ENCODE measurements at places on chromosomes 1 and 21.

DNA sequence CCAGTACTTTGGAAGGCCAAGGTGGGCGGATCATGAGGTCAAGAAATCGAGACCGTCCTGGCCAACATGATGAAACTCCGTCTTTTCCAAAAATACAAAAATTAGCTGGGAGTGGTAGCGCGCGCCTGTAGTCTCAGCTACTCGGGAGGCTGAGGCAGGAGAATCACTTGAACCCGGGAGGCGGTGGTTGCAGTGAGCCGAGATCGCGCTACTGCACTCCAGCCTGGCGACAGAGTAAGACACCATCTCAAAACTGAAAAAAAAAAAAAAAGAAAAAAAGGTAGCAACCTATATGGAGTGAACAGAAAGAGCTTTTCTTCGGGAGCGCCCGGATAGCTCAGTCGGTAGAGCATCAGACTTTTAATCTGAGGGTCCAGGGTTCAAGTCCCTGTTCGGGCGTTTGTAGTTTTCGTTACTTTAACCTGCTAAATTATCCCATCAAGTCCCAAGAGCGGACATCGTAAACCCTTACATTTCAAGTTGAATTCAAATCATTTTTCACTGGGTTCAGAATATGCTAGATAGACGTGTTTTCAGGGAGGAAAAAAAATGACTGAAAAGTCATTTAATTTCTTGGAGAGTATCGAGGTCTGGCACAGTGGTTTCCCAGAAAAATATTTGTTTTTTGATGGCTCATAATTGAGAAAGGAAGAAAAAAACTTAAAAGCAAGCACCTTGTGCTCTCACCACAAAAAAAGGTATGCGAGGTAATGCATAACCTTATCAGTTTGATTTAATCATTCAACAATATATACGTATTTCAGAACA lies 9.8 kb upstream of the MDM4 start:
- DNase-seq = peak; percentile 96

- DNase-seq = peak; percentile 99
Observed at GRCh38 chr1:42936309-42937078, 22.2 kb downstream of the SLC2A1 start.

- no peak for DNase-seq
Observed at GRCh38 chr1:47991187-47991586, 6.0 kb downstream of the TRABD2B start.

- DNase-seq = no peak
Observed at GRCh38 chr1:5977494-5978444, 14.5 kb downstream of the NPHP4 start.

- DNase-seq = no peak
Observed at GRCh38 chr1:209767096-209767495, 11.2 kb downstream of the TRAF3IP3 start.

- no peak for DNase-seq
Observed at GRCh38 chr1:160124705-160125478, 9.3 kb downstream of the ATP1A2 start.

GRCh38 chr1:165456114-165456513 lies 11.2 kb upstream of the RXRG start:
- DNase-seq = no peak

DNA sequence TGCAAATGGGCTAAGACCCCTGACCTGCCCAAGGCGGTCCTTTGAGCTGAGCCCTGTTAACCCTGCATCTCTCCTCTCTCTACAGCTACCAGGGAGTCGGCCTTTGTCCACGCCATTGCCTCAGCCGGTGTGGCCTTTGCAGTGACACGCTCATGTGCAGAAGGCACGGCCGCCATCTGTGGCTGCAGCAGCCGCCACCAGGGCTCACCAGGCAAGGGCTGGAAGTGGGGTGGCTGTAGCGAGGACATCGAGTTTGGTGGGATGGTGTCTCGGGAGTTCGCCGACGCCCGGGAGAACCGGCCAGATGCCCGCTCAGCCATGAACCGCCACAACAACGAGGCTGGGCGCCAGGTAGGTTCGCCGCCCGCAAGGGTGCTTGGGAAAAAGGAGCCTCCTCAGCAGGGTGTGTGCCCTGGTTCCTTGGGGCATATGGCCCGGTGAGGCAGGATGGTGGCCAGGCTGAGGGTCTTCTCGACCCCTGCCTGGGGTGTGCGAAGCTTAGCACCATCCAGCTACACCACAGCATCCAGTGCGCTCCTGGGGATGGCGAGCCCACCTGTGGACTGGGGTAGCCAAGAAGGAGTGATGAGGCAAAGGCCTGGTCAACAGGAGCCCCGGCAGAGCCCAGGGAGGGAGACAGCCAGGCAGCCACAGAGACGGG lies 31.8 kb upstream of the ARF1 start:
- no peak for DNase-seq

DNA sequence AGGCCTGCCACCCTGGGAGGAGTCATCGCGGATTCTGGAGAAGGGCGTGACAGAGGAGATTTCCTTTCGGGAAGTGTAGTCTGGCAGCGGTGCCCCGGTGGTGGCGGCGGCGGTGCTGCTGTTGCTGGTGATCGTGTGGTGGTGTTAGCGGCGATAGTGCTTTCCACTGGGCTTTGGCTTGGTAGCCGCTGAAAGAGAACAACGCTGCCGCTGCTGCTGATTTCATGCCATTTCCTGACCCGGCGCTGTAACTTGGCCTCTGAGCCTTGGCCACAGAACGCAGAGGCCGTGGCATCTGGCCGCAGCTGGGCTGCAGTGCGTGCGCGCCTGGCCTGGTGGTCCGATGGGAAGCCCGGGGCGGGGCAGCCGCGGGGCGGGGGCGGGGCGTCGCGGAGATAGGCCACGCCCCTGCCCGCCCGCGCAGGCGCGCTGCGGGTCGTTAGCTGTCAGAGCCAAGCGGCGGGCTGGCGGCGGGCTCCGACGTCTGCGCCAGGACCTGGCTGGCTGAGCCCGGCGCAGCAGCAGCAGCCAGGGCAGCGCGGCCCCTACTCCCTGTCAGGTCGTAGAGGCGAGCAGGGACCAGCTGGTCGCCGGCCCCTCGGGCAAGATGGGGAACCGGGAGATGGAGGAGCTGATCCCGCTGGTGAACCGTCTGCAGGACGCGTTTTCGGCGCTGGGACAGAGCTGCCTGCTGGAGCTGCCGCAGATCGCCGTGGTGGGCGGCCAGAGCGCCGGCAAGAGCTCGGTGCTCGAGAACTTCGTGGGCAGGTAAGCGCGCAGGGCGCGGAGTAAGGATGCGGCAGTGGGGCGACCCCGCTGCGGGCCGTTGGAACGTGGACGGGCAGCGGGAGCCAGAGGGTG lies at the start of gene DNM3:
Gene DNM3, plus strand, starts transcription at position 449 of the 861 bp plus-strand sequence. Its CDS starts 159 bp downstream, at position 608.
- peak; percentile 77 for DNase-seq

DNA sequence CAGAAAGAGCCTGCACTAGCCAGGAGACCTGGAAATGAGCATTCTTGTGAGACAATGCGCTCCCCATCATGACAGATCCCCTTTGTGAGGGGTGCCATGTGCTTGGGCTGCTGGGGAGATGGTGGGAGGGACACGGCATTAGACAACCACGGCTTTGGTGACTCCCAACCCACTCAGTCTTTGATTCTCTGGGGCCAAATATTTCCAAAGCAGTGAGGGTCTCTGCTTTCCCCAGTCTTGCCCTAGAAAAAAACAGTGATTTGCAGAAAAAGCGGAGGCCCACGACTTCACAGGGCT lies 10.2 kb downstream of the SLC45A3 start:
- DNase-seq = no peak

GRCh38 chr1:221782477-221782876 lies 40.6 kb upstream of the DUSP10 start:
- DNase-seq = no peak

DNA sequence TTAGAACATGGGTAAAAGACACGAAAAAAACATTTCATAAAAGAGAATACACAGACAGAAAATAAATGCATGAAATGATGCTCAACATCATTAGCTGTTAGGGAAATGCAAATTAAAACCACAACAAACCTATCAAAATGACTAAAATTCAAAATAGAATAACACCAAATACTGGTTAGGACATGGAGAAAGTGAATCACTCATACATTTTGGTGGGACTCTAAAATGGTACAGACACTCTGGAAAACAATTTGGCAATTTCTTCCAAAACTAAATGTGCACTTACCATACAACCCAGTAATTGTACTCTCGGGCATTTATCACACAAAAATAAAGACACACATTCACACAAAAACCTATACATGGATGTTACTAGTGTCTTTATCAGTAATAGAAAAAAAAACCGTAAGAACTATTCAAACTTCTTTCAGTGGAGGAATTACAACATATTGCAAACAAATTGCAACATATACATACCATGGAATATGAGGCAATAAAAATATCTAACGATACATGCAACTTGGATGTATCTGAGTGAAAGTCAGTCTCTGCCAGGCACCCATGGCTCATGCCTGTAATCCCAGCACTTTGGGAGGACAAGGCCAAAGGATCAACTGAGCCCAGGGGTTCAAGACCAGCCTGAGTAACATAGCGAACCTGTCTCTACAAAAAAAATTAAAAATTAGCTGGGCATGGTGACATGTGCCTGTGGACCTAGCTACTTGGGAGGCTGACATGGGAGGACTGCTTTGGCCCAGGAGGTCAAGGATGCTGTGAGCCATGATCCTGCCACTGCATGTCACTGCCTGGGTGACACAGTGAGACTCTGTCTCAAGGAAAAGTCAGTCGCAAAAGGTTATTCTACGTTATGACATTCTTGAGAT lies 19.6 kb downstream of the HSF2BP start:
- no peak for DNase-seq

DNA sequence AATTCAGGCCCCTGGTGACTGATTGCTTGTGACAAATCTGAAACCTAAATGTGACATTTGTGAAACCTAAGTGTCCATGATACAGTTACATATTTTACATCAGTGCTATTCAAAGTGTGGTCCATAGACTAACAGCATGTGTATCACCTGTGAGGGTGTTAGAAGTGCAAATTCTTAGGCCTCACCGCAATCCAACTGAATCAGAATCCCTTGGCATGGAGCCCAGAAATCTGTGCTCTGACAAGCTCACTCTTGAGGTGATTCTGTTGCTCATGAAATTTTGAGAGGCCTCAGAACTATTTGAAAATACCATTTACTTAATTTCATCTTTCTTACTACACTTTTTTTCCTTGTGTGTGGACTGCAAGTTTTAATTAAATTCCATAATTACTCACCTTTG lies 587.9 kb downstream of the ADGRL2 start:
- DNase-seq = no peak

DNA sequence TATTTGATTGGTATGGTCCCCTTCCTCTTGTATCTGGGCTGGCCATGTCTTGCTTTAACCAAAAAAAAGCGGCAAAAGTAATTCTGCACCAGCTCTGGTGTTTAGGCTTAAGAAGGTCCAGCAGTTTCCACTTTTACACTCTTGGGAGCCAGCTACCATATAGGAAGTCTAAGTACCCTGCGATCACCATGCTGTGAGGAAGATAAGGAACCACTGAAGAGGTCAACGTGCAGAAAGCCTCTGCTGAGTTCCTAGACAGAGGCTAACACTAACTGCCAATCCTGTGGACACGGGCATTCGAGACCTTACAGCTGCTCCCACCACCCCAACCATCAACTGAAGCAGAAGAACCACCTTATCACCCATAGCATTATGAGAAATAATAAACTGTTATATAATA lies 331.4 kb downstream of the VAV3 start:
- peak; percentile 30 for DNase-seq

DNA sequence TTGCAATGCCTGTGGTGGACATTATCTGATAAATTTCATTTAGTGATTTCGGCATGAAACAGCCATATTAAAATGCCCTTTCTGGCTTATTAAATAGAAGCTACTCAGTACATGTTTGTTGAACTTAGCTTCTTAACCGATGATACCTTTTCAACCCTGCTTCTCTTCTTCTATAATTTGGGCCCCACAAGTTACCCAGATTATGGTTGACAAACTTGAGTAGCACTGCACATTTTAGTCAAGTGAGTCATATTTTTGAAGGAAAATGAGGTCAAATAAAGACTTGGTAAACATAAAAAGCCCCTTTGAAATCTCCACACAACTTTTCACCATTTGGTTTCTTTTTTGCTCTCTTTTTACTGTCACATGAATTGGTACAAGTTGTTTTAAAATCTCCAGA lies 33.8 kb downstream of the GIPC2 start:
- no peak for DNase-seq

- DNase-seq = no peak
Observed at GRCh38 chr1:234853906-234854644, 244.1 kb upstream of the IRF2BP2 start.

DNA sequence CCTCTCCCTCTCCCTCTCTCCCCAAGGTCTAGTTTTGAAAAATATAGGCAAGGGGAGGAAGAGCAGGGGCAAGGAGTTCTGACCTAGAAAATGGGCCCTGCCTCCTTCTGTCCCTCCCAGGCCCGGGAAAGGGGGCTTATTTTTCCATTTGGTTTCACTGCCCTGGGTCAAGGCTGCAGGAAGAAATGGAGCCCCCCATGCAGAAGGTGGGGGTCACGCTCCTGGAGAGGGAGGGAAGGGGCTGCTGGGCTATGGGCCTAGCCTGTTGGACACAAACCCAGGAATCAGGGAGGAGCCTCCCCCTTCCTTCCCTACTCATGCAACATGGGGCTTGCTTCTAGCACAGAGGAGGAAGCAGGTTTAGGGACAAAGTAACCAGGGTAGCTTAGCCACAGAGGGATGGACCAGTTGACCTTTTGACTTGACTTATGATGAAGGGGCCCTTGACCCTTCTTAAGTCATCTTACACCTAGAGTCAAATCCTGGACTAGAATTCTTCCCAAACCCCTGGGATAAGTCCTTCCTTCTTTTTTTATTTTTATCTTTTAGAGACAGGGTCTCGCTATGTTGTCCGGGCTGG lies 70.4 kb upstream of the SSBP3 start:
- no peak for DNase-seq

GRCh38 chr21:38817371-38818324 lies 11.9 kb downstream of the ETS2 start:
- no peak for DNase-seq

DNA sequence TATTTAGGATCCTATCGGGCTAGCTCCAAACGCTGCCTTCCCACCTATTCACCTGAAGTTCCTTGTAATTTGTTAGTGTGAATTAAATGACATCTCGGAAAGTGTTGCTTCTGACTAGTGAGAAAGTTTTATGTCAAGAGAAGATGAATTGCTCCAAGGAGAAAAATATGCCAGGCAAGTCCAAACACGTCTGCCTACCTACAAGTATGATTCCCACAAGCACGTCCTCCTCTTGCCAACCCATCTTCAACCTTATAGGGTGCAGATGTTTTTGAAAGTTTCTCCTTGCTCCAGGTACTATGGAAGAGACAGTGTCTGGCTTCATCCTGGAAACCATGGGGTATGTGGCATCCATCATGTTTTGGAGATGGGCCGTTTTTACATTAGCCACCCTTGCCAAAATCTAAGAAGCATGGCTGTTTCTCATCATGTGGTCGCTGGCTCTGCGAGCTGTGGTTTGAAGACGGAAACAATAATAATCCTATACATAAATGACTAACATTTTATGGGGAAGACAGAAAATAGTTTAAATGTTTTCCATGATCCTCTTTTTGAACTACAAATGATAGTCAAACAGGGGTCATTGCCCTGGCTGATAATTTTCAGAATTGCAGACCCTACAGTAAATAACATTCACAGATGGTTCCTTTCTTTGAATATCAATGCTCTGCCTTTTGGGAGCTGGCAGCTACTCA lies 505.8 kb downstream of the SMYD3 start:
- DNase-seq = no peak

DNA sequence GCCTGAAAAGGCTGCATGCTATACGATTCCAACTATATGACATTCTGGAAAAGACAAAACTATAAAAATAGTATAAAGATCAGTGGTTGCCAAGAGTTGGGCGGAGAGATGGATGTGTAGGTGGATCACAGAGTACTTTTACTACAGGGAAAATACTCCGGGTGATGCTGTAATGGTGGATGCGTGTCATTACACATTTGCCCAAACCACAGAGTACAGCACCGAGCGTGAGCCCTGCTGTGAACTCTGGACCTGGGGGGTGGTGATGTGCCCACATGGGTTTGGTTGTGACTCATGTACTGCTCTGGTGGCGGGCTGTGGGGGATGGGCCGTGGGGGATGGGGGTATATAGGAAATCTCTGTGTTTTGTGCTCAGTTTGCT lies 162.7 kb upstream of the COL6A1 start:
- DNase-seq = no peak
